ENCODE measurements at places on chromosomes 12 and 14.
A peak's percentile ranks its signal among the peaks of the same experiment; 100 is the strongest.

GRCh38 chr12:30945443-30946164, 19.1 kb downstream of the TSPAN11 start:
- no peak for DNase-seq

GRCh38 chr12:42039176-42039575, 105.5 kb downstream of the GXYLT1 start:
- DNase-seq, result no peak

DNA sequence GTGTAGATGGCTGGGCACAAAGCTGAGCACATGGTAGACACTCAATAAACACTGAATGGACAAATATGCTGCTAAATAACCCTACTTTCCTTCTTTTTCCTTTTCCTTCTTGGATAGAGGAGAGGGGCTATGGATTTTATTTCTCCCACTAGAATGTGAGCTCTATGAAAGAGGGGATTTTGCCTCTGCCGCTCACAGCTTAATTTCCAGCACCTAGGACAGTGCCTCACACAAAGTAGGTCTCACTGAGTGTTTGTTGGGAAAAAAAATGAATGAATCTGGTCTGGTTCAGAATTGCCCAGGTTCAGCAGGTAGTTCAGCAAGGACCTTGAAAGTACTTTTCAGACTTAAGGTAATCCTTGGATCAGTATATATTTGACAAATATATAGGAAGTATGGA, 65.5 kb downstream of the WSCD2 start:
- no peak for DNase-seq

- DNase-seq, result no peak
Observed at GRCh38 chr12:131990066-131990979, 40.6 kb downstream of the EP400 start.

DNA sequence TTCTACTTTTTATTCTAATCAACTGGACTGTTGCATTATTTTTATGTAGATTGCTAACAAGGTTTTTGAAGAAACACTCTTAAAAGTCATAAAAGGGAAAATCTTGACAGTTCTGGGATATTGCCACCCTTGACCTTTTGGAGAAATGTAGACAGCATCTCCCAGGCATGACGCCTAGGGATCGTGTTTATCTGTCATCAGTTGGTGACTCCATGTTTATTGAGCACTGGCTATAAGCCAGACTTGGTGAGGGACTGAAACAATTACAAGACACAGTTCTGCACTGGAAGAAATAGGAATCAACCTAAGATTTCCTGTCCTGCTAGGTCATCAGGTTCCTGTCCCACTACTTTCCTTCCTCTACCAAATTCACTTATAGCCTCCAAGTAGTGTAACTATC, 34.5 kb downstream of the HMGA2 start:
- no peak for DNase-seq

GRCh38 chr14:95460647-95461478, 55.6 kb downstream of the SYNE3 start:
- DNase-seq, result no peak

- DNase-seq, result no peak
Observed at GRCh38 chr14:68159701-68160633, 340.4 kb downstream of the RAD51B start.

GRCh38 chr12:111424793-111425251, 19.1 kb downstream of the SH2B3 start:
- DNase-seq, result no peak

- no peak for DNase-seq
Observed at GRCh38 chr14:32023540-32023939, 53.6 kb upstream of the ARHGAP5 start.

- no peak for DNase-seq
Observed at GRCh38 chr14:104266631-104267575, 128.5 kb downstream of the KIF26A start.

- no peak for DNase-seq
Observed at GRCh38 chr14:28783664-28784063, 17.1 kb downstream of the FOXG1 start.

GRCh38 chr12:78470354-78471195, 394.0 kb upstream of the SYT1 start:
- no peak for DNase-seq

DNA sequence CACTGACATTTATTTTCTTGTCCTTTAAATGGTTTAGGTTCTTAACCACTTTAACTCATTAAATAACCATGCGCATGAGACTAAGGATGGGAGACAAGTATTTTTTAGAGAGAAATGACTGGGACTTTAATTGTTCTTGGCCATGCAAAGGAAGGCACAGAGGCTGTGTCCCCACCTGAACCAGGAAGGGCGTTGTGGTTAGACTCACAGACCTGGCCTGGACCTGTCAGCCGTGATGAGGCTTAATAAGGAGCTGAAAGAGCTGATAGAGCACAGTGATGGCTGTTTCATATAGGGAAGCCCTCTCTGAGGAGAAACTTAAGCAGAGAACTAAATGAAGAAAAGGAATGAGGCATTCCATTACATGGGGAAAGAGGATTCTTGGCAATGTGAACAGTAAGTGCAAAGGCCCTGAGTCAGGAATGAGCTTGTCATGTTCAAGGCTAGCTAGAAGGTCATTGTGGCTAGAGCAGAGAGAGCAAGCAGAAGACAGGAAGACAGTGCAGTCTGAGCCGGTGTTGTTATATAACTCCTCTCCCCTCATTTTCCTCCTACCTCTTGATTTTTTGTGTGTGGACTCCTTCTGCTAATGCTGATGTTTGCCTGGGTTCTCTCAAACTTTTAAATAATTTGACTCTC, 74.4 kb upstream of the ANO4 start:
- no peak for DNase-seq

DNA sequence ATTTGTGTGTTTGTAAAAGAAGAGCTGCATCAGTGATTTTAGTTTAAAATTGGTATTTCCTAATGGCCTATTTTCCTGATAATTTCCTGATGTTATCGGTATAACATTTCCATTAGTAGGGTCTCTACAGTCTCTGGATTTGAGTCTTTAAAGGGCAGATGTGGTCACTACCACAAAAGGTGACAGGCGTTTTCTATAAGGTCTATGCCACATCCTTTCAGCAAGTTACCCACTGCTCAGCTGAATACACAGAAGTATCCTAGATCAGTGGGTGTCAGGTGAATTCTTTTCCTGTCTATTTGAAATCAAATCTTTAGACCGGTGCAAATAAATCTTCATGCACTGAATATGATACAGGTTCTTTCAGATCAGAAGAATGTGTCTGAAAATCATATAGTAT, 90.2 kb downstream of the LIN7A start:
- DNase-seq, result no peak

DNA sequence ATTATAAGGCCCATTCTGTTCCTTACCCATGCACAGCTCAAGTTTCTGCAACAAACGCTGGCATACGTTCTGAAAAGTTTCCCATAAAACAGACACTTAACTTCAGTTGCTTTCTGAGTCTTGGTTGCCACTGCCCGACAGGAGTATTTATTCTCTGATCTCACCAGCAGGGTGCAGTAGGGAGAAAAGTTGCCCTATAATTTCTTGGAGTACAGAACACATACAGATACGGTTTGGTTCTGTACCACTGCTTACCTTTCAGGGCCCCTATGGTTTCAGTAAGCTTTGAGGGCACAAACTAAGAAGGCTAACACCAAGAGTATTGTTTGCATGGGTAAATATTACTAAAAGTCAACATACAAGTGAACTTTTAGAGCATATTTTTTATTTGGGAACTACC, 77.9 kb downstream of the SPATA7 start:
- no peak for DNase-seq

GRCh38 chr12:77947330-77947729, 116.6 kb downstream of the NAV3 start:
- no peak for DNase-seq

- DNase-seq, result peak; percentile 75
Observed at GRCh38 chr12:51323966-51324895, at the start of gene BIN2. BIN2 (minus strand) TSS chr12:51324174; CDS start chr12:51324102, 72 bp downstream.

- peak; percentile 100 for DNase-seq
Observed at GRCh38 chr14:100192672-100193416, 33.4 kb upstream of the DEGS2 start.

GRCh38 chr14:43308421-43309110, 1198.5 kb downstream of the FSCB start:
- DNase-seq, result no peak

GRCh38 chr12:107914460-107914977, 140.0 kb downstream of the ASCL4 start:
- DNase-seq, result no peak

DNA sequence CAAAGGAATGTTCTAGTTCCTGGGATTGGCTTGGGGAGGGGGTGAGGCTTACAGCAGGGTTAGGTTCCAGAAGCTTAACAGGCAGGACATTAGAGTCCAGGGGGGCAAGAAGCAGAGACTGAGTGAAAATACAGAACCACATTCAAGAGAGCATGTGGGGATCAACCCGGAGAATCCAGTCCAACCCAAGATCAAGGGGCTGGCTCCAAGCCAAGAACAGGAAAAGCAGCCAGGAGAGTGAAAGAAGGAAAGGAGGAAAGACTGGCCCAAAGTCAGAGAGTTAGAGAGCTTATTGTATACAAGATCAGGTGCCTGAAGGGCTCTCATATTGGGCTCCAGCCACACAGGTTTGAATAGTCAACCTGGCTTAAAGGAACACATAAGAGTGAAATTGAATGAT, 190.3 kb upstream of the CDKN3 start:
- no peak for DNase-seq

DNA sequence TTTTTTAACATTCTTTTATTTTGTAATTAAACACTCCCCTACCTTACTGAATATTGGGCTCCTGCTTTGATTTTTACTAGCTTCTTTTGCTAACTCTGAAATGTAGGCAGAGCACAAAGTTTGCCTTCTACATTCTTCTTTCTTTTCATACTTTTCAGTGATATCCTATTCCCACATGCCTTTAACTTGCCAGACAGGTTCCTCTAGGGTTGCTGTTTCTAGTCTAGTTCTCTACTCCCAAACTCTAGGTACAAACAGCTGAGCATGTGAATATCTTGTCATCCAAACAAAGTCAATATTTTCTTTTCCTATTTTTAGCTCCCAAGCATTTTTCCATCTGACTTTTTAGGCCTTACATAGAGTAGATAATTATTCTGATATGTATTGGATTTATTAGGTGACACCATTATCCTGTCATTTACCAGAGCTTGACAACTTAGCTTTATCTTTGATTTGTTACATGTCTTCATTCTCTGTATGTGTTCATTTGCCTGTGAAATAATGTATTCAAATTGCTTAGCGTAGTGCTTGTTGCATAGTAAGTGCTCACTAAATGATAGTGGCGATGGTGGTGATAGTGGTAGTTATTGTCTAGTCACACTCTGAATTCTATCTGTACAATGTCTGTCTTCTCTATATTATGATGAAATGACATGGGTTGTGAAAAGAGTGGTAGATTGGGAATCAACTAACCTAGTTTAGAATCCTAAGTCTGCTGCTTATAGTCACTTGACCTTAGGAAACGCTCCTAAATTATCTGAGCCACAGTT, 73.6 kb upstream of the DNM1L start:
- DNase-seq, result no peak

GRCh38 chr12:32918890-32919801, 22.6 kb upstream of the PKP2 start:
- no peak for DNase-seq

DNA sequence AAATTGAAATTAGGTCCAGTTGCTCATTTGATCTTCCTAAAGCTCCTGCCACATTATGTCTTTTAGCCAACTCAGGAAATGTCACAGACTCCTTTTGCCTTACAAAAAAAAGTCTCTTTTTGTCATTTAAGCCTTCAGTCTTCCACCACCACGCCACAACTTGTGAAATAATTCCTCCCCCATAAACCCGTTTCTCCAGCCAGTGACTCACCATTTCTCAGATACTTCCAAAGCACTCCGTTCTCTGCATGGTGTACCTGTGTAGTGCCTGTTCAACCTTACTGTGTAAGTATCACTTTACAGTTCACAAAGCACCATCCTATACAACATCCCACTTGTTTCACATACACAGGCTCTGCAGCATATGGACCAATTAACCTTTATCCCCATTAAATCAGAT, 139.5 kb upstream of the AEBP2 start:
- no peak for DNase-seq

DNA sequence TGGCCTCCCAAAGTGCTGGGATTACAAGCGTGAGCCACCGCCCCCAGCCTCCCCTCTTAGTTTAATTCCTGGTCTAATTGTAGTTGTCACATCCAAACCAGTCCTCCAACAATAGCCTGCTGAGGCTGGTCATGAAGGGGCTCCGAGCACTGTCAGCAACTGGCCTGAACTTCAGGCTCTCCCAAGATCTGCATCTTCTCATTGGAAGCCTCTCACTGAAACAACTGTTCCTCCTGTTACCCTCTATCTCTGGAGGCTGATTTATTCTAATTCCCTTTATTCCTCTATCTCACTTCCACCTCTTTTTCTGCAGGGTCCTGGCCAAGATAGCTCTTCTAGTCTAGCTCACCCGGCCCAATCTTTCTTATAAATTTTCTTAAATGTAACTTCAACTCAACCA, 89.4 kb downstream of the DUSP16 start:
- DNase-seq, result no peak

DNA sequence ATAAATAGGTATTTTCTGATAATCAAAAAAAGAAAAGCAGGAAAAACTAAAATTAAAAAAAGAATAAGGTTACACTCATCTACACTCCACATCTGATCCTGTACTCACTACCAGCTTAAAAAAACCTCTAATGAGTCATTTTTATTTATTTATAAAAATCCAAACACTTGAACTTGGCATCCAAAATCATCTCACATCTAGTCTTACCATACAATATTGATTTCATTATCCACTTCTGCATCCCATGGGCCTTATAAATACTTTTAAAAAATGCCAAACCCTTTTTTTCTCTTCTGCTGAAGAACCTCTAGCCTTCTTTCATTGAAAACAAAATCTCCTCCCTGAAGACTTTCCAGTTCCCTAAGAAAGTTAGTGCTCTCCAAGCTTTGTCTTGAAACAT, 109.7 kb downstream of the TMTC3 start:
- no peak for DNase-seq

DNA sequence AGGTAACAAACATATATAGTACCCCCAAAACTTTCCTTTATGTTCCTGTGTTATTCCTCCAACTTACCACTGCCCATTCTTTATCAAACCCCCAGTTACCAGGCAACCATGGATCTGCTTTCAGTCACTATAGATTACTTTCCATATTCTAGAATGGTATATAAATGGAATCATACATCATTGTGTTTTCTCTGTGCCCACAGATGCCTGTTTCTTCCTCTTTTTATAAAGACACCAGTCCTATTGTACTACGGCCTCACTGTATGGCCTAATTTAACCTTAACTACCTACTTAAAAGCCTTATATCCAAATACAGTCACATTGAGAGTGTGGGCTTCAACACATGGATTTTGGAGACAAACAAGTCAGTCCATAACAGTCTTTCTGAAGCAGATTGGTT, 2.6 kb downstream of the TAS2R14 start:
- DNase-seq, result no peak

GRCh38 chr12:52074971-52075724, 4.4 kb upstream of the SMIM41 start:
- no peak for DNase-seq

Data from stimulated activated CD8-positive, alpha-beta memory T cell treated with anti-CD3 and anti-CD28 coated beads, Interleukin-15, amount 100 ng/mL, for 48 hours (primary cell).